Central memory CD4-positive, alpha-beta T cell (primary cell): ENCODE measurements at places on chromosomes 3 and 15.

GRCh38 chr15:77406846-77407245 lies 13.1 kb downstream of the PEAK1 start:
- DNase-seq = no peak

DNA sequence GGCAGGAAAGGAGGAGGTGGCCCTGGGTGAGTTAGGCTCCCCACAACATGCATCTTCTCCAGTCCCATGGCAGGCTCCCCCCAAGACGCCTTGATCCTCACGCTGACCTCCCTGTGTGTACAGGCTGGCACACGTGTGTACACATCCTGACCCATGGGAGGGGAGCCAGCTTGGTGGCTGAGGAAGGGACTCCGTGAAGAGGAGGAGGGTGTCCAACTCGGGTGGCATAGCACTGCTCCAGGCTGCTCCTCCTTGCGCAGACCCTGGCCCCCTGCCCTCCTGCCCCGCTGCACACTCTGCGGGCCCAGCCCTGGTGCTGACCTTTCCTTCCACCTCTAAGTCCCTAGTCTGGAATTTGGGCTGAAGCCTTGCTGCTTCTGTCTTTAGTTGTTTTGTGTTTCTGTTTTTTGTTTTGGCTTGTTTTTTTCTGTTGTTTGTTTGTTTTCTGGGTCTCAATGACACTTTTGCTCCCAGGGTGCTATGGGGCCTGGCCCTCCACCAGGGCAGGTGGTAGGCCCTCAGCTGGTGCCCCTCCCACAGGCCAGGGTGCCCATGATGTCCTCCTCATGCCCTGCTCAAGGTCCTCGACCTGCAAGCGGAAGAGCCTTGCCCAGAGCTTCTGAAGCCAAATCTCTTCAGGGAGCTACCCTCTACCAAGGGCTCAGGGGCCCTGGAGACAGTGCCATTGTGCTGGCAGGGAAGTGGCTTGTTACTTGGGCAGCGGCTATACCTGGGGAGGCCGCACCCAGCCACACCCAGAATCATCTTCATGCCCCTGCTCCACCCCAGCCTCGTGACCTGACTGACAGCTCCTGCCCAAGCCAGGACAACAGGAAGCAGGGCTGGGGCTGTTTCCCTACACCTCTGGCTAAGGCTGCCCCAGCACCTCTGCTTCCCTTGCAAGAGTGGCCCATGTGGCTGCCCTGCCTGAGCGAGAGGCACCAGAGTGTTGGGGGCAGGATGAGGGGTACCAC lies 5.1 kb downstream of the EPHB3 start:
- no peak for DNase-seq

- DNase-seq = no peak
Observed at GRCh38 chr3:156554515-156554841, 439 bp downstream of the SSR3 start.

GRCh38 chr15:43920815-43921214 lies 94.0 kb downstream of the WDR76 start:
- no peak for DNase-seq

GRCh38 chr3:197023241-197023997 lies 6.2 kb downstream of the MELTF start:
- DNase-seq = no peak

DNA sequence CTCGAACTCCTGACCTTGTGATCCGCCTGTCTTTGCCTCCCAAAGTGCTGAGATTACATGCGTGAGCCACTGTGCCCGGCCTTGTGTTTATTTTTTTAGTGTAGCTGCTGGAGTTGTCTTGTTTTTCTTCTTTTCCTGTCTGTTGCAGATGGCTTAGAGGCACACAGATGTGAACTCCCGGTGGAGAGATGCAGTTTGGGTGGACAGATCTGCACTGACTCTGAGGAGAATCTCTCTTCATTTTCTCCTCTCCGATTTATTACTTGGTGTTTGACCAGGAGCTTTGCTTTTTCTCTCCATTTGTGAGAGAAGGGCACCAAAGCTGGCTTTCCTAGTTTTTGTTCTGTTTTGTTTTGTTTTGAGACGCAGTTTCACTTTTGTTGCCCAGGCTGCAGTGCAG lies 62.7 kb downstream of the USP13 start:
- no peak for DNase-seq

- no peak for DNase-seq
Observed at GRCh38 chr3:166785876-166786275, 594.2 kb downstream of the ZBBX start.

DNA sequence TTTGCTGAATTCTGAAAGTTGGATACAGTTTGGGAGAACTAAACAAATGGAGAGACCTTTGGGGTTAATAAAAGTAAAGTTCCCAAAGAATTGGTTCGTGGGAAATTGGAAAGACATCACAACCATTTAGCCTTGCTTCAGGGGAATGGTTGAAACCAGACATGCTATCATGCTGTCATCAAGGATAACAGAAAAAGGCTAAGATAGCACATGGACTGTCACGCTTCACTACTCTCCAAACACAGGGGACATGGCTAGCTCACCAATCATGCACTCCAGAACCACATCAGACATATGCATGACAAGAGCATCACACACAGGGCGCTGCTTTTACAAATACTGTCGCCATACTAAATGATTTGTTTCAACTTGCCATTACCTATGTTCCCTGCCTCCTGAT lies 671.7 kb upstream of the ROBO1 start:
- no peak for DNase-seq

GRCh38 chr15:89123181-89123525 lies 34.9 kb downstream of the ABHD2 start:
- no peak for DNase-seq

DNA sequence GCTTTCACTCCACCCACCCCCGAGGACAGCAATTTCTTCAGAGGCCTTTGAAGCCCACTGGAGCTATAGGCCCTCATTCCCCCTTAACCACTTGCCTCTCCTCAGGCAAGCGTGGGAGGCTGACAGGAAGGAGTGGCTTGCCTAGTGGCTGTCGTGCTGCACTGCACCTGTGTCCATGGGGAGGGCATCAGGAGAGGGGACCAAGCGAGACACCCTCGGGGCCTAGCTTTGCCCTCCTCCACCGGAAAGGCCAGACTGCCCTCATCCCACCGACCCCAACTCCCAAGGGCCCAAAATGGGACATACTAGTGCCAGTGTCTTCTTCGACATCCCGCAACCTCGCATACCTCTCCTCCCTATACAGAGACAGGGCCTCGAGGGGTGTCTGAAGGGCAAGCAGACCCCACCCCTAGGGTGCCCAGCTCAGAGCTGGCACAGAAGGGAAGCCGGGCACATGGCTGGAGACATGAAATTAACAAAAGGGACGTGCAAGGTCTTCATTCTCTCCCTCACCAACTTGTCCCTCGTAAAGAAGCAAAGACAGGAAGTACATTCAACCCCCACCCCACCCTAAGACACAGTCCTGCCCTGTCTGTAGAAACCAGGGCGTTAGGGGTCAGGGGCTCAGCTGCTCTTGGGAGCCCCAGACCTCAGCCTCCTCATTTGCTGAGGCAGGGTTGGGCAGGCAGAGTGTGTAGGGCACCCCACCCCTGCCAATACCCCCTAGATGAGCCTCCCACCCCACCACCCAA lies 24.3 kb downstream of the VIPR1 start:
- DNase-seq = peak; percentile 41

- no peak for DNase-seq
Observed at GRCh38 chr15:64635499-64636495, 139.6 kb downstream of the RBPMS2 start.

- no peak for DNase-seq
Observed at GRCh38 chr15:42107473-42107872, 13.1 kb upstream of the PLA2G4D start.

DNA sequence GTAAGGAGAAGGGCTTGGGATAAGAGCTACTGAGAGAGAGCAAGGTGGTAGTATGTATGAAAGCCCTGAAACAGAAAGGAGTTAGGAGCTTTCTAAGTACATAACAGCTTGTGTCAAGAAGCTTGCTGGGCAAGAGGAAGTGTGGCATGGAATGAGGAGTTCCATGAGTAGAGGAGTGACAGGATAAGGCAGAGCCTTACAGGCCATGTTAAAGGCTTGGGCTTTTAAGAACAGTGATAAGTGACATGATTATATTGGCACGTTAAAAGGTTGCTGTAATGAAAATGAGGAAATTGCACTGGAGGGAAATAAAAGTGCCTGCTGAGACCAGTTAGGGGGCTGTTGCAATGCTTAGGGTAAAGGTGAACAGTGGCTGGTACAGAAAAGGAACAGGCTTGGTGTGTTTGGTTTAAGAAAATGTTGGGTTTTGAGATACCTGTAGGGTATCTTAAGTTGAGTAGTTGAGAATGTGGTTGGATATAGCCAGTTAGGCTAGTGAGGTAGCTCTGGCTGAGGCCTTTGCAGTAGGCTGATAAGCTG lies 49.0 kb downstream of the MEF2A start:
- DNase-seq = no peak

DNA sequence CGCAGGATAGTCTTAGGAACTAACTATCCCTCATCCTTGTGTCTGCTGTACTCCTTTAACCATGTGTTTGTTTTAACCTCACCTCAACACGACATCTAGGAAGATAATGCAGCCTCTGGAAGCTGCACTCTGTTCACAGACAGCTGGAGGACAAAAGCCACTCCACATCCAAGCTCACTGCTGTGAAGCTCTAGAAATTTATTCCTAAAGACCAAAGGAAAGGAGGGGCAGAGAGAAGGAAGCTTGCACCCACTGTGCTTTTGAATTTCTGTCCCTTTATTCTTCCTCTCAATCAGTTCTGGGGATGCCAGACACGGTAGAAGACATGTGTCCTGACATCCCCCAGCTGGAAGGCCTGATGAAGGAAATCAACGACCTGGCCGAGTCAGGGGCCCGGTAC lies 182.9 kb upstream of the CHRM5 start:
- no peak for DNase-seq

GRCh38 chr3:49900491-49901153 lies 3.1 kb downstream of the MST1R start:
- no peak for DNase-seq

DNA sequence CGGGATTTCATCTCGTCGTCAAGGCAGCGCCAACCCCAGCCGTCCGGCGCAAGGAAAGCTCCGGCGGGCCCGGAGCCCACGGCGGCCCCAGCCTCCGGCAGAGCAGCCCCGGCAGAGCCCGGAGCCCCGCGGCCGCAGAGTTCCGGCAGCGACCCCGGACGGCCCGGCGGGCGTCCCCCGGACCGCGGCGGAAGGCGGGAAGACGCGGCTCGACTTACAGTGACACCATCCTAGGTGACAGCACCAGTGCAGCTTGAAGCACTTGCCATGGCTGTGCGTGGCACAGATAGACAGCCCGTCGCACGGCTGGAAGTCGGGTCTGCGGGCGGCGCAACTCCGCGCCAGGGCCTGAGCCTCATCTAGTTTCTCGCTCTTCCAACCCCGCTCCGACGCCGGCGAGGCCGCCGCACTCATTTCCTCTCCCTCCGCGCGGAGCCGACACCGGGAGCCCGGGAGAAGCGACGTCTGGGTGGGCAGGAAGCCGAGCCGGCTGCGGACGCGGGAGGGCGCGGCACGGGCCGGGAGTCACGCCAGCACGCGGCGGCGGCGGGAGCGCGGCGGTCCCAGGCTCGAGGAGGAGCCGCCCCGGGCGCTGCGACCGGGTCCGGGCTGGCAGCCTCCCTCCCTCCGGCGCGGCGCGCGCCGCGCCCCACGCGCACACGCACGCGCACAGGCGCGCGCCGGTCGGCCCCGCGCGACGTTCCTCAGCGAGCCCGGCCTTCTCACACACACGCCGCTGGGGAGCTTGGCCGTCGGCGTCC lies at the start of gene C3orf70:
Gene C3orf70, minus strand, starts transcription at position 651 of the 761 bp plus-strand sequence. Its CDS starts 237 bp downstream, at position 414.
- no peak for DNase-seq

DNA sequence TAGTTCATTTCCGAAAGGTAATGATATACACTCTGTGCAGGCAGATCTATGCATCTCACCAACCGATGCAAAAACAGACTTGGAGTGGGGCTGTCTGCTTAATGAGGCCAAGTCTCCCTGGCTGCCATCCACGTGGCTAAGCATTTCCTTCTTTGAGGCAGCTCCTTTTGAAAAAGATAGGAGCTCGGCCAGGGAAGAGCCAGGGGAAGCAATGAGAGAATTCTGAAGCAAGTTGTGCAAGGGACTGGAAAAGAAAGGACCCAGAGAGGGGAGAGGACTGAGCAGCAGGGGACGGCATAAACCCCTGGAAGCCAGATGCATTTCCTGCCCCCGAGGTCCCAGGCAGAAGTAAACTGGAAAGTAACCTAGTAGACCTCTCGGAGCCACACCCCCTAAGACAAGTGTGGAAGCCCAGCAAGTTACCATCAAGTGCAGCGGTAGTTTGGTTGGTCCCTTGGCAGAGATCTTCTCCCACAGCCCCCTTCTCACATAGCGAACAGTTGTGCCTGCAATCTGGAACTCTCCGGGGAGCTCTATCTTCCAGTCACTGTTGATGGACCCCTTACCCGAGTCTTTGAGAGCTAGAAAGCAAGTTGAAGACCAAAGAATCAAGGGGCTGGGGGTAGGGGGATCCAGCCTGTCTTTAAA lies 288.2 kb downstream of the ADAMTS17 start:
- DNase-seq = no peak

DNA sequence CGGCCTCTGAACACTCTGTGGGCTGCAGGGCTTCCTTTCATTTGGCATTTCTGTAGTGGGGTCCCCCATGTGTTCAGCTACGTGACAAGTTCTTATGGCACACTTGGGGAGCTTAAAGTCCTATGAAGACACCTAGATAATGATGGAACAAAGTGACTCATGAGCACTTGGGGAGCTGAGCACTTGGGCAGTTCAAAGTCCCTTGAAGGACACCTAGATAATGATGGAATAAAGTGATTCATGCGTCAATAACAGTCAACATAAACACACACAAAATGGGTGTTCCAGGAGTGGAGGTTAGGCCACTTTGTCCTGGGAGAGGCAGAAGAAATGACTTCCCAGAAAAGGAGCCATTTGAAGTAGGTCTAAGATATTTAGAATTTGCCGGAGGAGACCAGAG lies 66.6 kb downstream of the LDHAL6B start:
- no peak for DNase-seq
